ENCODE measurements at places on chromosomes 5 and 9.

DNA sequence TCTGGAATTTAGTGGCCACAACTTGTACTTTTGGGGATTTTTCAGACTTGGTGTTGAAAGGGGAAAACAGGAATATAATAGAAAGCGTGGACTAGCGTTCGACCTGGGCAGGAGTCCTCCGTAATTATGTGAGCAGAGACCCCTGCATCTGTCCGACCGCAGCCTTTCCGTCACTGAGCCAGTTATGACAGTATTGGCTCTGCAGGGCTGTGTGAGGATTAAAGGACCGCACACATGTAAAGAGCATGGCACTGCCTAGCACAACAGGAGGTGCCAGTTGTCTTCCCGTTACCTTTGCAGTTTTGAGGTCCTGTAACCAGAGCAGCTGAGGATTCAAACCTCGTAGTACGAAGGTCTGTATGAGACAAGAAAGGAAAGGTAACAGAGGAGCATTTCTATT is 1.2 kb downstream of the B4GALT7 start:
- no peak for DNase-seq

- DNase-seq: no peak
Observed at GRCh38 chr5:111453295-111453694, 59.0 kb downstream of the STARD4 start.

DNA sequence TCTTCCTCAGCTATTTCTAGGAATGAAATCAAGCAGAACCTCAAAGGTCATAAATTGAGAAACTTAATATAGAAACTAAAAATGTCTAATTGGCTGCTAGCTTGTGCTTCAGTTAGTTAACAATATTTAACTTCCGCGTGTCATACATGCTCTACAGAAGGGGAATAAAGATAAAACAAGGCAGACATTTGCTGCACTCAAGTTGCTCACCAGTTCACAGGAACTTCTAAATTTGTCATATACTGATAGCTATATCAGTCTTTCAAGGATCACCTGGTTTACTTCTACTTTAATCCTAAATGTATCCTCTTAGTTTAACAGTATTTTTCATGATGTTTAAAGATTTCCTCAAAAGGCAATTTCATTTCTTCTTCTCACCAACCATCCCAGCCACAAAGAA is 8.4 kb downstream of the CCNH start:
- no peak for DNase-seq

GRCh38 chr5:151253605-151253950 is 593 bp downstream of the GM2A start:
- DNase-seq: no peak

DNA sequence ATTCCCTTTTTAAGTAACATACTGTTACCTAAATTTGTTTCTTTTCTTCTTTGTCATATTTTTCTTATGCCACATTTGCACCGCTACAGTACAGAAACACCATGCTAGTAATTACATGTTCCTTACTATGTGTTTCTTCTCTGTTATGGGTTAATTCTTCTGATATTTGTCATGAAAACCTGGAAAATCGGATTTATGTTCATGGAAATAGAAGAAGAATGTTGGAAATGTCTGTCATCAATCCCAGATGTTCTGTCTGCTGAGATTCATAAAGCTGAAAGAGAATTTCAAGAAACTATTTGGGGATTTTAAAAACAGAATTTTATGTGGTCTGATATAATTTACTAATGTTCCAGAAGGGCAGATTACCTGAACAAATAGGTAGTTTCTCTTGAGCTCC is 305.2 kb upstream of the NREP start:
- DNase-seq: no peak

DNA sequence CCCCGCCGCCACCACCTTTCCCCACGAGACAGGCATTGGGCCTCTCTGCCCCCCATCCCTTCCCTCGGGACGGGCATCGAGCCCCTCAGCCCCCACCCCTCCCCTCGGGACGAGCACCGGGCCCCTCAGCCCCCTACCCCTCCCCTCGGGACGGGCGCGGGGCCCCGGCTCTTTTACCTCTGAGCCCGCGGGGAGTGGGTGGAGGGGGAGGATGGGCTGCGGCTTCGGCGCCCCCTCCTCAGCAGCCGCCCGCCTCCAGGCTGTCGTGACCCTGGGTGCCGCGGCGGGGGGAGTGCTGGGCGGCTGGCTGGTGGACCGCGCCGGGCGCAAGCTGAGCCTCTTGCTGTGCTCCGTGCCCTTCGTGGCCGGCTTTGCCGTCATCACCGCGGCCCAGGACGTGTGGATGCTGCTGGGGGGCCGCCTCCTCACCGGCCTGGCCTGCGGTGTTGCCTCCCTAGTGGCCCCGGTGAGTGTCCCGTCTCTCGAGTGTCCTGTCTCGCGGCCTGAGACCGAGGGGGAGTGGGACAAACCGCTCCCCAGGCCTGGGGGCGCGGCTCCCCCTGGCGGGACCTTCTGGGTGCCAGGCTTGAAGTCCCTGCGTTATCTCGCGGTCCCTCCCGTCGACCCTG is 791 bp downstream of the SLC2A8 start:
- DNase-seq: peak; percentile 76

DNA sequence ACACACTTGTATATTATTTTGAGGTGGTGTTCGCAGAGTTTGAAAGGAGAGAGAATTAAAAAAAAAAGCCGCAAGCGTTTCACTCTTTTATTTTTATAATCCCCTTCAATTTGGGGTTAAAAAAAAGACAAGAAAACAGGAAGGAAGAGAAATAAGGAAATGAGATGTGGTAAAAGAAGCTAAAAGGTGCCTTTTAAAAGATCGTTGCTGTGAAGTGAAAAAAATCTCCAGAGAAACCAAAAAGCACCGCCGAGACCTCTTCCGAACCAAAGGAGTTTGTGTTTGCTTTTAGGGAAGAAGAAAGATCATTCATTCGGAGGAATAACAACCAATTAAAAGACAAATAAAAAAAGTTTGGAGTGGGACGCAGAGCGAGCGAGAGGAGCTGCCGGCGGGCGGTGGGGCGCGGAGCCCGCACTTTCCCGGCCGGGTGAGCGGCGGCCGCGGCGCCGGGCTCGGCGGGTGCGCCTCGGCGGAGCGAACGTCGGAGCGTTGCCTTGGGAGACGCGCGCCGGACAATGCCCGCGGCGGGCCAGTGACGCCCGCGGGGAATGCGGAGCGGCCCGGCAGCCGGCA is 355 bp downstream of the TLE4 start:
- DNase-seq: peak; percentile 63

- no peak for DNase-seq
Observed at GRCh38 chr9:127654619-127655018, 42.5 kb downstream of the STXBP1 start.

- DNase-seq: no peak
Observed at GRCh38 chr9:16134351-16134750, 581.5 kb downstream of the CCDC171 start.

- DNase-seq: no peak
Observed at GRCh38 chr9:127283917-127284497, 19.4 kb downstream of the GARNL3 start.

DNA sequence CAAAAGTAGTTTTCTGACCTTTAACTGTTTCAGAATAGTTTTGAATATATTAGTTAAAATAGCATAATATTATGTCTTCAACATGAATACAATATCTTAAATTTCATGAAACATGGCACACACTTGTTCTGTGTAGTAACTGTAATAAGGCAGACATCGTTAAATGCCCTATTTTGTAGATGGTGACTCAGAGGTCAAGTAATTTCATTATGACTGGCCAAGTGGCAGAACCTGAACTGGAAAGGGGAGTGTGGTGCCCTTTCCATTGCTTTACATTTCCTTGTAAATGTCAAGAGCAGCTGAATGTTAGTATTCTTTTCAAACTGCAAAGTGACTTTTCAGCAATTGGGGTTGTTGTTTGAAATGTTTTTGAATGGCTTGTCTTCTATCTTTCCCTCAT is 201.2 kb upstream of the CDKN2B start:
- DNase-seq: no peak

GRCh38 chr5:85484982-85485574 is 1100.4 kb upstream of the EDIL3 start:
- no peak for DNase-seq

DNA sequence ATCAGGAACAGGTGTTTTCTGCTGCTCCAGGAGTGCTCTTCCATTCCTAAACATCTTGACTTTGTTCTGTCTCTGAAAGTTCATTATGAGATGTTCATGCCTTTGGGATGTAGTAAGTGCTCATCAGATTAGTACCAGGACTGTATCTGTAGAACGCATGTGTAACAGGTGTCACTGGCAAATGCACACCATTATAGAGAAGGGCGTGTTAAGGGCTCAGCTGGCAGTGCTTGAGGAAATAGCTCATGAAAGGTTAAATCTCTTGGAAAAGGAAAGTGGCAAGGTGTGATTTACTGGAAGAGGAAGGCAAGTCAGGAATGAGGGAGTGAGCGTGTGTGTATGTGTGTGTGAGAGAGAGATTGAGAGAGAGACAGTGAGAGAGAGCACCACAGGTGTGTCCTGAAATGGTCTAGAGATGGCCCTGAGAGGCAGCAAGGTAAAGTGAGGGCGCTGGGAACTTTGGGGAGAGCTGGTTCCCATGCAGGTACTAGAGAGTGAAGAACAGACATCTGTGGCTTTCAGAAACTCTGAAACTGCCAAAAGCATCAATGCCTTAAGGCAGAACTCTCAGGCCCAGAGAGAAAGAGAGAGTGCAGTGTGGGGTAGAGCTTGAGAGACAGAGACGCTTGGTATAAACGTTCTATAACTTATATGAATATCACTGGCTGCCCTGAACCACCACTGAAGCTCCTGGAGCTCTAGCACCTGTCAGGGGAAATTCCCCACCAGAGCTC is 13.7 kb upstream of the CXCL14 start:
- DNase-seq: no peak

DNA sequence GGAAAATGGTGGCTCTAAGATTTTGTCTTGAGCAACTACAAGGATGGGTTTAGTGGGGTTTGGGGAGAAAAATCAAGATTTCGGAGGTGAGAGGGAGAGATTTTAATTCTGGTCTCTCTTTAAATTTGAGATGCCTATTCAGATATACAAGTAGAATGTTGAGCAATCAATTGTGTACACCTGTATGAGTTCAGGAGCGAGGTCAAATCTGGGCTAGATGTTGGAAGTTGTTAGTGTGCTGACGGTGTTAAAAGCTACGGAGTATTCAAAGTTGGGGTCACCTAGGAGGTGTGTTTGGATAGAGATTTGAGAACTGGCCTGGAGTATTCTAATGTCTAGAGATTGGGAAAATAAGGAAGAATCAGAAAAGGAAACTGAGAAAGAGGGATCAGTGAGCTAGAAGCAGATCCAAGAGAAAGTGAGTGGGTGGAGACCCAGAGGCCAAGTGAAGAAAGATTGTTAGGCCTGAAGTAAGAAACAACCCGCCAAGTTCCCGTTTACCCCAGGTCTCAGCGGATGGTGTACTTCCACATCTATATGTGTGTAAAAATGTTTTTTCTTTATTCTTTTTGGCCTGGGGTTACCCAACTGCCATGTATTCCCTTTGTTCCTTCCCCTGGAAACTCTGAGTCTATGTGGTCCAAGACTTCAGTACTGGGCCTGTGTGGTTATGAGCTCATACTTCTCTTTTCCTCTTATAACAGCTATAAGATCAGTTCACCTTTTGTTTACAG is 11.9 kb upstream of the ARHGAP26 start:
- no peak for DNase-seq

- DNase-seq: no peak
Observed at GRCh38 chr5:169832845-169833244, 147.4 kb downstream of the INSYN2B start.

- DNase-seq: peak; percentile 40
Observed at GRCh38 chr5:159515909-159516415, 185.7 kb upstream of the IL12B start.

DNA sequence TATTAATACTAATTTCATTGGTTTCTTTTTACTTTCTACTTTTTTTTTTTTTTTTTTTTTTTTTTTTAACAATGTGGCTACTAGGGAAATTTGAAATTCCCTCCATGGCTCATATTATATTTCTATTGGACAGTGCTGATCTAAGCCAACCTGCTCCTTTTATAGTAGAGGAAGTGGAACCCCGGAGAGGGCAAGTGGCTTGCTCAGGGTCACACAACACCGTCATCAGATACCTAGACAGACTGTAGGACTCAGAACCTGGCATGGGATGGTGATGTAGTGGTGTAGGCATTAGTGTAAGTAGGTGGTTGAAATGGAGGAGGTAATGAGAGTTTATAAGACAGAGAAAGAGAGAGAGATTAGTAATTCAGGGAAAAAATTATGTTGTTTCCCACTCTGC is 10.8 kb downstream of the ZNF618 start:
- no peak for DNase-seq

DNA sequence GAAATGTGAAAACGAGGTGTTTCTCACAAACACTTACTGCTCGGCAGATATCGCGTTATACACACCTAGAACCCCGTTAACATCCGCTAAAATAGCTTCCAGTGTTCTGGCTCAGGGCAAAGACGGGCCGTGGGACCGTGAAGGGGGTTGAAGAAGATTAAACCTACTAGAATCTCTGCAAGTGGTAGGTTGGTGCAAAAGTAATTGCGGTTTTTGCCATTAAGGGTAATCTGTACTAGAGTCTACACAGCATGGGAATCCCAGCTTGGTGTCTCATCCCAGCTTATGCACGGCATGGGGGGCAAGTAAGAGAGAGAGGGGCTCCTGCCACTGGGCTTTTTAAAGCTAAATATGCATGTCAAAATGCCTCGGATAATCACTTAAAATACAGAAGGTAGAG is 43.9 kb downstream of the HRH2 start:
- no peak for DNase-seq

GRCh38 chr5:68074633-68075032 is 140.9 kb upstream of the PIK3R1 start:
- peak; percentile 10 for DNase-seq

DNA sequence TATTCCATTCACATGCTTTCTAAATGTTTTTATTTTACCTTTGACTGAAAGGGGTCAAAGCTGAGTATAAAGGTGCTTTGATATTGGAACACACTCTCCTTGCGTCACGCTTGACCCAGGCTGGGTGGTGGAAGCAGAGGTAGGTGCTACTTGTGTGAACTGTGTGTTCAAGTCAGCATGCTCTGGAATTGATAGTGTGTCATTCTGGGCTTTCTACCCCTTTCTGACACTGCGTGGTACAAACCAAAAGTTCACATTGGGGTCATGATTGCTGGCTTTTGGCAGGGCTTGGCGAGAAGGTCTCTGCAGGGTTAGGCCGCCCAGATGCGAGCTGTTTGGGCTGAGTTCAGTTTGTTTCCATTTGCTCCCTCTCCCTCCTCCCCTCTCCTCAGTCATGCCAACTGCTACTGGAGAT is 131.8 kb downstream of the ADAMTSL1 start:
- DNase-seq: no peak

- DNase-seq: no peak
Observed at GRCh38 chr9:75382126-75382525, 293.8 kb downstream of the OSTF1 start.

DNA sequence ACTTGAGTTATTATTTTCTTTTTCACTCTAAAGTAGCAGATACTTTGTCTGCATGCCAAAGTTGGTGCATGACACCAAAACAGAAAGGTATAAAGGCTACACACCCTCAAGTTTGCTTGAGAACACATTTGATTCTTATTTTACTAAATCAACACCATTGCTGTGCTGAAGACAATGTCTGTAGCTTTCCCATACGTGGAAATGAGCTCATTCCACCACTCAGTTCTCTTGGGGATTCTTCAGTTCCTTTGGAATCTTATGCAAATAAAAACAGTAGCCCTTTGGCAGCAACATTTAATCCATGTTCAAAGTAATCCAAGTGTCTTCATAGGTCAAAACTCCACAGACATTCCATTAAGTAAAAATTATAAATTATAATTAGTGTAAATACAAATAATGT is 264.9 kb downstream of the TLE1 start:
- DNase-seq: no peak

Measured in BE2C (cell line).